Activated CD8-positive, alpha-beta memory T cell treated with anti-CD3 and anti-CD28 coated beads for 48 hours (primary cell): ENCODE measurements at places on chromosomes 2 and 18.

DNA sequence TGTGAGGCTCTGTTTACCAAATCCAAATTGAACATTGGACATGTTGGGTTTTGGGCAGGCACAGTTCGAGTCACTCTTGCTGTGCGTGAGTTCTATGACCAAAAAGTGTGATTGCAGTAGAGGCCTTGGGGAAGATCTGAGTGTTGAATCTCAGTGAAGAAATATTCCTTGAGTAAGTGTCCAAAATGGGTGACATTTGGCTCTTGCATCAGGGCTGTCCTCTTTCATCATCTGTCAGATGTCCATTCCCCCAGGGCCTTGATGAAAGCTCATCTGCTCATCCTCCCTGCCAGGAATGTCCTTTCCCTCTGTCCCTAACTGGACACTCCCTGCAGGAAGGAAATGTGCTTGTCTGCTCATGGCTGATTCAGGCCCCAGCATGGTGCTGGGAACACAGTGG, 6.4 kb upstream of the SFTPB start:
- DNase-seq: no peak

GRCh38 chr2:160498137-160498536, 4.5 kb upstream of the RBMS1 start:
- DNase-seq: no peak

GRCh38 chr2:85462322-85462721, 43.8 kb downstream of the SH2D6 start:
- DNase-seq: no peak

- no peak for DNase-seq
These were observed 143.5 kb upstream of the RBBP8 start for GRCh38 chr18:22789600-22789999.

GRCh38 chr2:1482253-1482675, 69.0 kb downstream of the TPO start:
- no peak for DNase-seq
